ENCODE measurements at places on chromosomes 16 and 17.

DNA sequence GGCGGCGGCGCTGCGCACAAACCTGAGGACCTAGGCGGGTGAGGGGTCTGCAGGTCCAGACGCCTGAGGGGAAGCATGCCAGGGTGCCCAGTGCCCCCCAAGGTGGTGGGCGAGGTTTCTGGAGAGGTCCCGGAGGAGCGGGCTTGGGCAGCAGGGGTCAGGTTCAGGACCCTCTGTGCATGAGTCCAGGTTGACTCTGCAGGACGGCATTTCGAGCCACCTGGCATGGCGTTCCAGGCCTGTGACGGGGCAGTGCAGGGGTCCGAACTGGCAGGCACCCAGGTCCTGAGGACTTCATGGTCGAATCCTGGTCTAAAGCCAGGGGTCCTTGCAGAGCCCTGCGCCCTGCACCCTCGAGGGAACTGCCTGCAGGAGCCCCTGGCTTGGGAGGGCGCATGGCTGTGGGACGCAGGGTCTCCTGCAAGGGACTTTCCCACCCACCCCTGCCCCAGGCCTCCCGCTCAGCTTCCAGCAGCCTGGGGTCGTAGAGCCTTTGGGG lies 3.5 kb downstream of the SLC16A3 start:
- DNase-seq: no peak

DNA sequence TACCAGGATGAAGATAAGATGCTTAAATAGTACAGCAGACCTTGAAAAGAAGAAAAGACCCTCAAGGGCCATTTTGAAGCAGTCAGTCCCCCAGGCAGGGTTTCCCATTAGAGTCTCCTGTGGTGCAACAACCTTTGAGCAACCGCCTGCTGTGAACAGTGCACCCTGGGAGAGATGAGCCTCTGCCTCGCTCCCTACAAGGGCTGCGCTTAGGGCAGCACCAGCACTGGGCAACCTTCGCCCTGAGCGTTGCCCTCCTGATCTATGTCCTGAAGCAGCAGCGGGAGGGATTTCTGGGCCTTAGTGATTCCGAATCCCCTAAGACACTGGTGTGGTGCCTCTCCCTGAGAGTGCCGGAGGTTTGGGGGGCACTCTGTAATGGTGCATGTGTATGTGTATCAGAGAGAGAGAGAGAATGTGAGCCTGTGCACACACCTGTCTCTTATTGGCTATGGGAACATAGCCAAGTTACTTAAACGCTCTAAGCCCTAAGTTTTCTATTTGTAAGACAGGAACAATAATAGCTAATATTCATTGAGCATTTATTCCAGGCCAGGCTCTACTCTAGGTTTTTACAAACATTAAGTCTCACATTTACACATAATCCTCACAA lies 25.2 kb upstream of the ABCC12 start:
- DNase-seq: no peak

DNA sequence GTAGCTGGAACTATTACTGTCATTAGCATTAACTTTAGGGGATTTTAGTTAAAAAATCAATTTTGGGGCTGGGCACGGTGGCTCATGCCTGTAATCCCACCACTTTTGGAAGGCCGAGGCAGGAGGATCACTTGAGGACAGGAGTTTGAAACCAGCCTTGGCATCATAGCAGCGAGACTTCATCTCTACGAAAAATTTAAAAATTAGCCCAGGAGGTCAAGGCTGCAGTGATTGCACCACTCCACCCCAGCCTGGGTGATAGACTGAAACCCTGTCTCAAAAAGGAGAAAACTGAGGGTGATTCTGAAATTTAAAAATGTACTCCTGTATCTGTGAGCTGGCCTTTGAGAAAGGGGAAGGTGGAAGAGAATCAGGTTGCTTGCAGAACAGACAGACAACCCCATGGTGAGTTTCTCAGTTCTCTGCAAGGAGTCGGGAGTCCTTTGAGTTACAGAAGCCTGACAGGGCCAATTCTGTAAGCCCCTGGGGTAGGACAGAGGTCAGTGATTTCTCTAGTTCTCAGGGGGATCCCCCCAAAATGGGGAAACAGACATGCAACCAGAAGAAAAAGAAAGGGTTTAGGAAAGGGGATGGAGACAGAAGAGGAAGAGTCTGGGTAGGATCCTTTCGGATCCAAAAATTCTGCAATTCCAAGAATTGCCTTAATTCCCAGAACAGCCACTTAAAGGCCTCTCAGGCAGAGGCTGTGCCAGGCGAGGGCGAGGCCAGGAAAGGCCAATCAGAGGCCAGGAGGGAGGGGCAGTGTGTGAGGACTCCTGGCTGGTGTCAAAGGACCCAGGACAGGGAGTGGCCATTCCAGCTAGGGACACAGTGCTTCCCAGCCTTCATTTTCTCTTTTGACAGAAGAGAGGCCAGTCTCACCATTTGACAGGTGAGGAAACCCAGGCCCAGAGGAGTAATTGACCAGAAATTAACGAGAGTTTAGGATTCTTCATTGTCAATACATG lies 6.7 kb downstream of the NUPR1 start:
- peak; percentile 66 for DNase-seq

DNA sequence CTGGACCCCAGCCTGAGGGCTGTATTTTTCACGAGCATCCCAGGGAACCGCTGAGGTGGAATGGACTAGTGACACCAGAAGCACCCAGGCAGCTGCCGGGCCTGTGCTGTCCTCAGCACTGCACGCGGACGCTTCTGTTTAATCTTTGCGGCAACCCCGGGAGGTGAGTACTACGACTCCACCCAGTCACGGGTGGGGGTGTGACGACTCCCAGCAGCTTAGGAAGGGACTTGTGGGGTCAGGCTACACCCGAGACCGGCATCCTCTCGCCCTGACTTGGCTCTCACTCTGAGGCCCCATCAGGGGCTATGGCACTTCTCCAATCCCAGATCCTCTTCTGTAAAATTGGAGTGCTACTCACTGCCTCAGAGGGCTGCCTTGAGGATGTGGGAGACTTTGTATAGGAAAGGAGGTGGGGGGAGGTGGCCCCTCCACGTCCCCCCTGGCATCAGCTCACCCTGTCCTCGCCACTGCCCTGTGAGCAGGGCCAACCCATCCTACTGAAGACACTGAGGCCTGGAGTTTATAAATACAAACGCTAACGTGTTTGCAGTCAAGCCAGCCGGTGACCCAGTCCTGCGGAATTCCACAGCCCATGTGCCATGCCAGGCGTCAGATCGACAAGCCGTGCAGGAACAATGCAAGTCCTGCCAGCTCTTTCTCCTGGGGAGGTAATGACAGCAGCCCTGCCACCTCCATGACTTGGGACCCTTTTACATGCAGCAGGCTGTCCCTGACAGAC lies 44.4 kb downstream of the PPL start:
- no peak for DNase-seq
